ENCODE measurements at places on chromosomes 2 and 18. TPM values are rescaled to one million over a fixed set of nuclear protein-coding genes. Genes with fewer than 3 reads are reported as not detected.

DNA sequence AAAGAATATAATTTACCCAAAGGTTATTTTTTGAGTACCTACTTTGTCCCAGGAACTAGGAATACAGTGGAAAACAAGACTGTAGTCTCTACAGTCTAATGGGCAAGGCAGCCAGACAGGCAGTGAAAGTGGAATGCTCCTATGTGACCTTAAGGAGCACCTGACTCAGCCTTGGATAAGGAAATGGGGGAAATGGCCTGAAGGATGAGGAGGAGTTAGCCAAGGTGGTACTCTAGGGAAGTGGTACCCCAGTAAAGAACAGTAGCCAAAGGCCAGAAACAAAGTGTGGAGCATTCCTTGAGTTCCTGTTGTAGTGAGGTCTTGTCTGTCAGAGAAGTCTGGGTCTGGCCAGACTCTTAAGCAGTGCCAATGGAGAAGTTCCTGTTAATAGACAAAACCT, 6.0 kb downstream of the ZNF397 start:
- H3K4me3 ChIP-seq = no peak overlapping the region
- H3K27me3 ChIP-seq = no peaks in the 10 kb centered on the region
- H3K27ac ChIP-seq = no peak overlapping the region
- no peak for DNase-seq
- no peaks in the 10 kb centered on the region for H3K36me3 ChIP-seq
- H3K4me1 ChIP-seq = peaks cover 3% of the 10 kb centered on the region

- H3K27ac ChIP-seq = no peak overlapping the region
- H3K4me3 ChIP-seq = no peak overlapping the region
These were observed 120.4 kb upstream of the KYNU start for GRCh38 chr2:142757111-142757510.

GRCh38 chr2:33177627-33178026, 230.9 kb downstream of the LTBP1 start:
- H3K27me3 ChIP-seq = no peaks in the 10 kb centered on the region
- H3K27ac ChIP-seq = no peak overlapping the region
- DNase-seq = no peak
- no peaks in the 10 kb centered on the region for H3K4me1 ChIP-seq
- no peaks in the 10 kb centered on the region for H3K36me3 ChIP-seq

DNA sequence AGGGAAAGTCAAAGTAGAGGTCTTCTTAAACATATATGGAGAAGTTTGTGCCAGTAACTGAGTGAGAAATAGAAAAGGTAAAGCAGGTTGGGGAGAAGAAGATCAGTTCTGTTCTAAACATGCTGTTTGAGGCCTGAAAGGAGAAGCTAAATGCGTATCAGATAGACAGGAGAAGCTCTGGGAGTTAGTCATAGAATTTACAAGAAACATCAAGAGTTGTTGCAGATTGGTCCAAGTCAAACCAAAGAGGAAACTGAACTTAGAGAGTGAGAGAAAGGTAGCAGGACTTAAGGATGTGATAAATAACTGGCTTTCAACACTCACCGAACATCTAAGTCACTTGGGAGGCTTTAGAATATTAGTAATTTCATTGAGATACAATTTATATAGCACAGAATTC, 29.2 kb upstream of the CERS6 start:
- H3K36me3 ChIP-seq = no peaks in the 10 kb centered on the region
- DNase-seq = no peak
- H3K4me3 ChIP-seq = no peak overlapping the region
- no peaks in the 10 kb centered on the region for H3K4me1 ChIP-seq

DNA sequence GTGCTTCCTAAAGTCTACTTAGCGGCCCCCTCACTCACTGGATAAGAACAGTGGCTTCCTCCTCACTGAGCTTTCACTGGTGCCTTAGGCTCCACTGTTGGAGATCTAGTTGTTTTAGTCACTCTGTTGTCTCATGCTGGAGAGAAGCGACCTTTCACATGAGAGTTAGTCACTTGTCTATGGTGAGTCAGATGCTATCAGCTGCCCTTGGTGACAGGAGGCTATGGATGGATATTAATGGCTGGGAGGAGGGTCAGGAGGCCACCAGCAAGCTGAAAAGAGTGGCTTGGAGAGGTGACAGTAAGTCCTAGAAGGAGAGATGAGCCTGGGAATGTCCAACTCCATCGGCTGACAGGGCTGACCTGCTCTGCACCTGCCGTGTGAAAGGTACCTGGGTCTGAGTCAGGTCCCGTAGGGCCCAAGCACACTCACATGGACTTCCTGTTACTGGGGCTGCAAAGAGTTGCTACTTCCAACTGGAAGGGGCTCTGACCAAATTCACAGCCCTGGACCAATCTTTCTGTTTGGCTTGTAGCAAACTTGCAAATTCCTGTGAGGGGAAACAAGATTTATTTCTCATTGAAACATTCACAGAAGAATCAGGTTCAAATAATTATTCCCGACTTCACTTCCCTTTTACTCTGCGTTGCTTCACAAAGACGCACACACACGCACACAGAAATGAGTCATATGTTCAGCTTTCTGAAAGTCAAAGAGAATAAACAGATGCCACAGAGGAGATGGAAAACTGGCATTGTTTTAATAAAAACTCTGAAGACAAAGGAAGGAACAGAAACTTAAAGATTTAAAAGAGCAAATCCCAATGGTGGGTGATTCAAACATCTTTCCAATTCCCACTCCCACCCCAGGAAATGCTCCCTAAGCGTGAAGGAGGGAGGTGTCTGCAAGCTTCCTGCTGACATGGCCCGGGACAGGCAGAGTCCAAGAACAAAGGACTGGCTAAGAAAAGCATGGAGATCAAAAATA, 203.5 kb upstream of the TWIST2 start:
- peak; percentile 61 for DNase-seq
- H3K27ac ChIP-seq = peak overlapping the region; percentile 60
- H3K27me3 ChIP-seq = no peaks in the 10 kb centered on the region

DNA sequence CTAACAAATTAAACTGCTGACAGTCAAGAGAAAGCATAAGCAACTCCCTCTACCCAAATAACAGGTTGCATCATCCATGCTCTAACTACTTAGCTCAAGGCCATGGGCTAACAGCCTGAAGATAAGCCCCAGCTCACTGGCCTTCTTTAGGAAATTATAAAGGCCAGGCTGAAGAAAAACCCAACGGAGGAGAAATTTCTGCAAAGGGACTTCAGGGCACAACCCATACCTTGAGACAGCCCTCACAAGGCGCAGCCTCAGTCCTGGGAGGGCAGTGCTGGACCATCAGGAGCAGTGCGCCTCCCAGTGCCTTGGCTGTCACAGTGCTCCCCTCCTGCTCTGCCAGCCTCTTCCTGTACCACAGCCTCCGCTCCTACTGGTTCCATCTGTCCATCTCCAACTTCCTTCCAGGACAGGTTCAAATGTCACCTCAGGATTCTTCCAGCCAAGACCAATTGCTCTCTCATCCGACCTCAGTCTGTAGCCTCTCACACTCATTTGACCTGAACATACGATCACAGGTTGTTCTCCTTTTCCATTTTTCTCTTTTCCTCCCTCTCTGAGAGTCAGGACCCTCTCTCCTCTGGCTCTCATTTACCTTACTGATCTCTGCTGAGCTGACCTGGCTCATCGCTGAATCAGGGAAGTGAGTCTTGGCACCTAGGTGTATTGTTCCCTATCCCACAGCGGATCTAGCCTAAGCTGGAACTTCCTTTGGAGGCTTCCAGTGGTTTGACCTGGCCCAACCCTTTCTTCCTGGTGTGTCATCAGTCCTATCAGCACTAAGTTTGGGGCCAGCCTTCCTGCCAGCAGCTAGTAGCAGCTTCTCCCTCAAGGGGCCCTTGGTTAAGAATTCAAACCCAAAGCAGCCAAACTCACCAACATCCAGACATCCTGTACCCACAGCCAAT, 1.9 kb downstream of the MCFD2 start:
- no peaks in the 10 kb centered on the region for H3K27me3 ChIP-seq
- H3K4me3 ChIP-seq = peak overlapping the region; percentile 83
- H3K27ac ChIP-seq = peak overlapping the region; percentile 83

Gene SERPINB12
- not detected for polyA plus RNA-seq

All from endothelial cell of umbilical vein (primary cell).